ENCODE measurements at places on chromosomes 2 and 18. TPM values are rescaled to one million over a fixed set of nuclear protein-coding genes. Genes with fewer than 3 reads are reported as not detected.

The CRYBA2 gene
- not detected for total RNA-seq

The CDH20 gene
- total RNA-seq: not detected

The NEU2 gene
- not detected for total RNA-seq

The FAM136A gene
- total RNA-seq: 34.4 TPM

DNA sequence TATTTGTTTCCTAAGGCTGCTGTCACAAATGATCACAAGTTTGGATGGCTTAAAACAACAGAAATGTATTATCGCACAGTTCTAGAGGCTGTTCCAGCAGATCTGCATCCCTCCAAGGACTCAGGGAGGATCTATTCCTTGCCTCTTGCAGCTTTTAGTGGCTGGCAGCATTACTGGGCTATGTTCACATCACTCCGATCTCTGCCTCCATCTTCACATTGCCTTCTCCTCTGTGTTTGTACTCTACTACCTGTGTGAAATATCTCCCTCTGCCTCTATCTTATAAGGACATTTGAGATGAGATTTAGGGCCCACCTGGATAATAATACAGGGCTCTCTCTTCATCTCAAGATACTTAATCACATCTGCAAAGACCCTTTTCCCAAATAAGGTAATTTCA is 18.9 kb downstream of the NDC80 start:
- no peak for DNase-seq

DNA sequence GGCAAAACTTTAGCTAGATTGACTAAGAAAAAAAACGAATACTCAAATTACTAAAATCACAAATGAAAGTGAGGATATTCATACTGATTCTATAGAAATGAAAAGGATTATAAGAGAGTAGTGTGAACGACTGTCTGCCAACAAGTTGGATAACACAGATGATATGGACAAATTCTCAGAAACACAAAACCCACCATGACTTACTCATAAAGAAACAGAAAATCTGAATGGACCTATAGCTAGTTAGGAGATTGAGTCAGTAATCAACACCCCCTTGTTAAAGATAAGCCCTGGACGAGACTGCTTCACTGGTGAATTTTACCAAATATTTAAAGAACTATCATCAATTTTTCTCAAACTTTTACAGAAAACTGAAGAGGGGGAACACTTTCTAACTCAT is 108.8 kb upstream of the TMEM200C start:
- no peak for DNase-seq

The ANKRD30B gene
- not detected for total RNA-seq

DNA sequence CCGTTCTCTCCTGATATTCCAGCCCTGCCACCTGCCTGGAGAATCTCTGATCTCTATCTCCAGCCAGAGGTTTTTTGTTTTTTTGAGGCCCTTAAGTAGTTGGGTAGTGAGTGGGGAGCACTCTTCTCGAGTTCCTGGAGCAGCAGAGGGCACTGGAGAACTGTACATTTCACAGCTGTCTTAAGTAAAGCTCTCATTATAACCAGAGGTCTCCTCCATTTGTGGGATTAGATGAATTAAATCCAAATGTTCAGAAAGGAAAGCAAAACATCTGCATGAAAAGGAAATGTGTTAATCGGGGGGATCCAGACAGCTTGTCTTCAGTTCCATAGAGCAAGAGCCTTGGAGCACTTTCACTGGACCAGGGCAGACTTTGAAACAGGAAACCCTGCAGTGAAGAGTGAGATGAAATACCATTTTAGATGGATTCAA is 32.8 kb downstream of the AOX1 start:
- DNase-seq: no peak

DNA sequence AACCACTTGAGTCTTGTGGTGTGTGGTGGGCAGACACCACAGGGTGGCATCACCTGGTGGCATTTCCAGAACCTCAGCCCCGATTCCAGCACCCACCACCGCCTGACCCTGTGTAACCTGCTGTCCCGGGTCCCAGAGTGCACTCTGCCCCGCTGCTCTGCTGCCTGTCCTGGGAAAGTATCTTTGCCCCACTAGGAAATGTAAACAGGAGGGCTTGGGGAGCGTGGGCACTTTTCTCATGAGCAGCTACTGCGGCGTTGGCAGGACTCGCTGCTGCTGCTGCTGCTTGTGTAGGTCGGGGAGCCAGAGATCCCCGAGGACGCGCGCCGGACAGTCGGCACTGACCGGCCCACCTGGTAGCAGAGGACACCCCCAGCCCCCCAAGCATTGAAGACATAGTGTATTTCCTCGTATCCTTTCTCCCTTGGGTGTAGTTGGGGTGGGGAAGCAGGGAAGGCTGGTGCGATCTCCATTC is 13.4 kb downstream of the DTYMK start:
- no peak for DNase-seq

- DNase-seq: no peak
These were observed 226.5 kb upstream of the RBMS1 start for GRCh38 chr2:160720098-160720497.

The ACMSD gene
- not detected for total RNA-seq

GRCh38 chr2:233691443-233692433 is 952 bp upstream of the UGT1A6 start:
- no peak for DNase-seq

DNA sequence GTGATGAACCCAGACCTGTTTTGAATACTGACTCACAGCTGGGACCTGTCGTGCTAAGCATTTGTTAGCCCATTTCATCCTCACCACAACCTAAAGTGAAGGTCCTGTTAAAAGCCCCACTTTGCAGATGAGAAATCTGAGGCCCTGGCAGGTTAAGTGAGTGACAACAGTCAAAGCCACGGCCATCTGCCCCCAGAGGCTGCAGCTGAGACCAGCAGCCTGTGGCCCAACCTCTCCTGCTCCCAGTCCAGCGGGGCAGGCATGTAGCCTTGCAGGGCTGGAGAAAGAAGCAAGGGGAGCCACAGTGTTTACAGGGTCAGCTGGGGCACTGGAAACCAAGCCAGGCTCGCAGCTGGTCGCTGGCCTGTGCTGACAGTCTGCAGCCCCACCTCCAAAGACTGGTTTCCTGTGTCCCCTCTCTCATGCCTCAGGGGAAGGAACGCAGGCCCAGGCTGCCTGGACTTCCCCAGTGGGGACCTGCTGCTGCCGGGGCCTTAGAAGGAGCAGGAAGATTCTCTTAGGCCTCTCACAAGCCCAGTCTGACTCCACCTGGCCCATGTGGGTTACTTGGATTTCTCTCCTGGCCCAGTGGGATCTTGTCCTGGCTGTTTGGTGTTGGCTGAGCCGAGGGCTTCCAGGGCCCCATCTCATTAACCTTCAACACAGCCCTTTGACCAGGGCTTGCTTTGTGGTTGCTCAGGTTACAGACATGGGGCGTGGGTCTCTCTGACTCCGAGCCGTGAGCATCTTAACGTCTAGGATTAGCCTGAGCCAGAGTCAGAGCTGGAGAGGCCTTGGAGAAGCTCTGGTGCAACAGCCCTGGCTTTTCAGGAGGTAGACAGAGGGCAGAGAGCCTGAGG is 1.7 kb downstream of the INPP5D start:
- no peak for DNase-seq

GRCh38 chr2:127455566-127456493 is 37.6 kb downstream of the PROC start:
- no peak for DNase-seq

GRCh38 chr2:29456429-29456828 is 341.2 kb downstream of the CLIP4 start:
- DNase-seq: no peak

The LRATD1 gene
- 0.04 TPM for total RNA-seq
